ENCODE measurements at places on chromosomes 5 and 9.

GRCh38 chr9:134353539-134353938 is 27.3 kb downstream of the RXRA start:
- no peak for DNase-seq

GRCh38 chr5:18807256-18808149 is 1173.2 kb downstream of the TAF11L14 start:
- no peak for DNase-seq

DNA sequence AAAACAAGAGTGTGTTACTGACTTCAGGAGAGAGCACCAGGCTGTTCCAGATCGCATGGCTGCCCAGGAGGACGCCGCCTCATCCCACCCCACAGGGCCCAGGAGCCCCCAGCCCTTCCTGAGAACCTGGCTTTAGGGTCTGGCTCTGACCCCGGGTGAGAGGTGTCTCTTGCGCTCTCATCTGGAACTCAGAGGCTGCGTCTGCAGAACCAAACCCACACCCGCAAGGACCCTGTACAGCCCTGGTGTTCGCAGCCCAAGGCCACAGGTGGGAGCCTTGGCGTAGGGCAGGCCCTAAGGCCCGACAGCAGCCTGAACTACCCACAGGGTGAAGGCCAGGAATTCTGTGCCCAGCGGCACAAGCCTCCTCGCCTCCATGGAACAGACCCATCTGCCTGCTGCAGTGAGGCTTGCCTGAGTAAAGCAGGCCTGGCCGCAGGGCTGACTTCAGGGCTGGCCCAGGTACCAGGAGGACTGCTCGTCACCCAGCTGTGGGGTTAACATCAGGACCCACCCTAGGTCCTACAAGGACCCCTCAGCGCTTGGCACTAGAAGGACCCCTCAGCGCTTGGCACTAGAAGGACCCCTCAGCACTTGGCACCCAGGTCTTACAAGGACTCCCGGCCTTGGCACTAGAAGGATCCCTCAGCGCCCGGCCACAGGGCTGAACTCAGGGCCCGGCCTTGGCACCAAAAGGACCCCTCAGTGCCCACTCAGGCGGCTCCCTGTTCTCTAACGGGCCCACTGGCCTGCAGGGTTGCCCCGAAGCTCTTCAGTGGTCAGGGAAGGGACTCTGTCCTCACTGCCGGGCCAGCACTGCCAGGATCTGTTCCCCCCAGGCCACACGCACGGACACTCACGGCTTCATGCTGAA is 48.2 kb downstream of the NKD2 start:
- DNase-seq: no peak

DNA sequence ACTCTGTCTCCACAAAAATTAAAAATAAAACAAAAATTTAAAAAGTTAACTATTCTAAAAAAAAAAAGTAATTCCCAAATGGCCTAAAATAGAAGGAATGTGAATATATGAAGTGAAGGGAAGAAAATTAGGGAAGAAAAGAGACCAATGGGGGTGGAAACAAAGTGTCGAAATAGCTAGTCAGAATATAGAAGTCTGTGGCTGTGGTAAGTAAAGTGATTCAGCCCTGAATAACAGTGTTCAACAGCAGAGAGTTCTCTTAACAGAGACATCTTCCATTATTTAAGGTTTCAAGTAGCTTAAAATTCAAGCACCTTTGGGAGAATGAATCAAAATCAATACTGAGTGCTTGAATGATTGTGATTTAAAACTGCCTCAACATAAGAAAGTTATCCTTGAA is 51.7 kb downstream of the LPAR1 start:
- DNase-seq: no peak

GRCh38 chr5:16737620-16738364 is 121.0 kb upstream of the RETREG1 start:
- no peak for DNase-seq

GRCh38 chr9:19232823-19233194 is 2.3 kb downstream of the DENND4C start:
- DNase-seq: no peak

GRCh38 chr5:142508591-142508990 is 177.3 kb downstream of the FGF1 start:
- no peak for DNase-seq

GRCh38 chr5:130066644-130067043 is 162.4 kb downstream of the CHSY3 start:
- no peak for DNase-seq

GRCh38 chr5:135063511-135064234 is 29.6 kb upstream of the PITX1 start:
- no peak for DNase-seq

DNA sequence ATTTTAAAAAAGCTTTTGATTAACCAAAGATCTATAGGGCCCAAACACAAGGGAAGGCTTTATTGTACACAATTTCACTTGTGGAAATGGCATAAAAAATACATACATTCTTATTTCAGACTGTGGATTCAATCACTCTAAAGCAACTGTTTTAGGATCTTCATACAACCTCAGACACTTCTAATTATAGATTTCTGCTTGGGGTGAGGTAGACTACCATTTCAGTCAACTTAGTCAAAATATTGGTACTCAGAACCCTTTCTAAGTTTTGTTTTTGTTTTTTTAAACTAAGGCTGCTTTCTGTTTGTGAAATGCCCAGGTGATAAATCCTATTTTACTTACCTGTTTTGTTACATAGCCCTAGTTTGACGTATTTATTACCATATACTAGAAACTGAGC is 284.5 kb upstream of the RASA1 start:
- DNase-seq: no peak

DNA sequence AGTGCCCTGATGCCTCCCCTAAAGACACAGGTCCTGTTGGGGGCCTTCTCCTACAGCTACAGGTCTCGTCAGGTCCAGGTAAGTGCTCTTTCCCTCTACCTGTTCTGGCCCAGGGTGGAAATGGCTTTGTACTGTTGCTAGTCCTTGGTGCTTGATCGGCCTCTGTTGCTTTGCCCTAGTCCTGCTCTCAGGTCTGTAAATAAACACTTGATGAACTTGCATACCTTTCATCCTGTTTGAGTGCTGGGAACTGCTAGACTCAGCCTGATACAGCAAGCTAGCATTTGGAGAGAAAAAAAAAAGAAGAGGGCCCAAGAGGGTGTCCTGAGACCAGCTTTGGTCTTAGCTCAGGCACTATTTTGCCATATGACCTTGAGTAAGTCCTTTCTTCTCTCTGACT is 21.8 kb upstream of the ZNF618 start:
- no peak for DNase-seq

DNA sequence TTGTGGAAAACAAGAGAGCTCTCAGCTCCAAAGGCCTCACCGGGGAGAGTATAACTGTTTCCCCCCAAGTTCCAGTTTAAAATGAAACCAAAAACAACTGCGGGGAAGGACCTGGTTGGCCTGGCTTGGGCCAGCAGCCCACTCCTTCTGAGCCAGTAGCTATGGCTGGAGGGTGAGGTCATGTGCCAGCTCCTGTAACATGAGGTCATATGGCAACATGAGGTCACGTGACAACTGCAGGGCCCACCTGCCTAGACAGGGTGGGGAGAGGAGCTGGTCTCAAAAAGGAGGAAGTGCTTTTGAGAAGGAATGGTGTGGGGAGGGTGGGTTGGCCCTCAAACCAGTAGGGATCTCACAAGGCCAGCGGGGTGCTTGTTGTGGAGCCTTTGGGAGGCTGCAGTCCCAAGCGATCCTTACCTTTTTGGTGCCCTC is 29.3 kb upstream of the CRB2 start:
- DNase-seq: no peak

- peak; percentile 93 for DNase-seq
Measured at GRCh38 chr5:141636413-141637122, at the start of the genes HDAC3 and RELL2. TSS of gene HDAC3 (minus strand) at chr5:141636849. CDS start at chr5:141636790, 59 bp downstream. TSS of gene RELL2 (plus strand) at chr5:141636997. CDS start at chr5:141638226, 1,229 bp downstream.

DNA sequence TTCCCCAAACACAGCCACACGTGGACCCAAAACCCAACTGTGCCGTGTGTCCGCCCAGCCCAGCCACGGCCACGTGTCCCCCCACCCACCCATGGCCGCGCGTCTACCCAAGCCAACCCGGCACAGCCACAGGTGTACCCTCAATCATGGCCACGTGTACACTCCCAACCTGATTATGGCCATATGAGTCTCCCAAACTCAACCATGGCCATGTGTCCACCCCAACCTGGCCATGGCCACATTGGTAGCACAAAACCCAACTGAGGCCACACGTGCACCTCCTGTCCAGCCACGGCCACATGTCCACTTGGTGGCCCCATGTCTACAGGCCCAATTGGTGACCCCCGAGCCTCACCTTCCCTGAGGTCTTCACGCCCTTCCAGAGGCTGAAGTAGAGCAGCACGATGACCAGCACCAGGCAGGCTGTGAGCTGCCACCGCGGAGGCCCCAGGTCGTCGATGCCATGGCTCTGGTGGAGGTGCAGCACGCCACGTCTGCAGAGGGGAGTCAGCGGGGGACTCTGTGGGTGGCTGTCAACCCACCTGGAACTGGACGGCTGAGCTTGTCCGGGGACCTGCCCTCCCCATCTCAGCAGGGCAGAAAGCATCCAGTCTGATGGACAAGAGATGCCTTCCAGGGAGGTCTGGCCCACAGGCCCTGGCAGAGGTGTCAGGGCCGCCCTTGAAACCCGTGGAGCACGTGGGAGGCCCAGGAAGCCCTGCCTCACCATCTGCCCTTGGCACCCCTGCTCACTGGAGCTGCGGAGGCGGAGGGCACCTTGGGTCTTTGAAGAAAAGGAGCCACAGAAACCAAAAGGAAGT is 23.5 kb downstream of the SLC6A3 start:
- DNase-seq: no peak

- no peak for DNase-seq
Measured at GRCh38 chr5:143247134-143247815, 156.2 kb downstream of the NR3C1 start.

GRCh38 chr5:169296419-169297143 is 4.4 kb downstream of the SLIT3 start:
- DNase-seq: no peak

DNA sequence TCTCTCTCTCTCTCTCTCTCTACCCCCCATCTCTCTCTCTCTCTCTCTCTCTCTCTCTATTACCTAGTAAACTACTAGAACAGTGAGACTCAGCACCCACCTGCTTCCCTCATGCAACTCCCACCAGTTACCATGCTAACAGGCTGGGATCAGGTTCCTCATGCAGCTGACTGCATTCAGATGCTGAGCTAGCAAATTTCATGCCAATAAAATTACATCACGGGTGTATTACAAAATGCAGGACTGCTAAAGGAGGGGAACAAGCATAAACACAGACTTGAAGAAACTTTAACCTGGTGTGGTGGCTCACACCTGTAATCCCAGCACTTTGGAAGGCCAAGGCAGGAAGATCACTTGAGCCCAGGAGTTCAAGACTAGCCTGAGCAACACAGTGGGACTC is 76.0 kb downstream of the CEMIP2 start:
- DNase-seq: no peak

DNA sequence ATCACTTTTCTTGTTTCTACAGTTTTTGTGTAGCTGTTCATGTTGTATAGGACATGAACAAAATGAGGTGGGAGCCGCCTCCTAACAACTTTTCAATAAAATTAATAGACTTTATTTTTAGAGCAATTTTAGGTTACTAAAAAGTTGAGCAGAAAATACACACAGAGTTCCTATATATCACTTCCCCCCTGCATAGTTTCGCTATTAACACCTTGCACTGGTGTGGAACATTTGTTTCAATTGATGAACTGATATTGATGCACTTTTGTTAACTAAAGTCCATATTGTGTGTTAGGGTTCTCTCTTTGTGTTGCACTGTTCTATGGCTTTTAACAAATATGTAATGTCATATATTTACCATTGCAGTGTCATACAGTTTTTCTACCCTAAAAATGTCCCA is 47.8 kb upstream of the KCNN2 start:
- DNase-seq: no peak

GRCh38 chr5:61744690-61745619 is 412.9 kb downstream of the ZSWIM6 start:
- no peak for DNase-seq

DNA sequence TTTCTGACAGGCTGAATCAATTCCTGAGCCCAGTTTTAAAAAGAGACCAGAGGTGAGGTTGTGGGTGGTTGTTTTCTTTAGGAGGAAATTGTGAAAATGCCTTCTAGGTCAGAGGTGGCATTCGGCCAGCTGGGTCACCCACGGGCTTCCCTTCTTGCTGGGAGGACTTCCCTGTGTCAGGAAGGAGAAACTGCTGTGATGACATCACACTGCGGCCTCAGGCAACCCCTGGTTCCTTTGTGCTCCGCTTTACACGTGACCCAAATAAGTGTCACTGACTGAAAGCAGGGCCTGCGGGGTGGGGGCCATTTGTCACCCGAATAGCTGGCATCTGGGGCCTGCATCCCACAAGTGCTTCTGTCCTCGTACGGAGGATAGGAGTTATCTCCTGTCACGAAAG is 39.7 kb downstream of the FABP6 start:
- DNase-seq: no peak

DNA sequence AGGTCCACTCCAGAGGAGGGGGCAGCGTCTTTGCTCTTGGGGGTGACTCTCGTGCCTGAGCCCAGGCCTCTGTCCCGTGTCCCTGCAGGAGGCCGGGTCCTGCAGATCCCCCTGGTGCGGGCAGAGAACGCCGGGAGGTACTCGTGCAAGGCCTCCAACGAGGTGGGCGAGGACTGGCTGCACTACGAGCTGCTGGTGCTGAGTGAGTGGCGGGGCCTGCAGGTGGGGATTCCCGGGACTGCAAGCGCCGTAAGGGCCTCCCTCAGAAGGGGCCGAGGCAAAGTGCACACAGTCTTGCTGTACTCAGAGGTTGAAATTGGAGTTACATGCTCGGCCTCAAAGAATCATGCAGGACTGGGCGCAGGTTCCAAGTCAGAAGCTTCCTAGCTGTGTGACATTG is 62.7 kb upstream of the ASS1 start:
- no peak for DNase-seq

GRCh38 chr5:117731446-117731845 is 1156.8 kb upstream of the SEMA6A start:
- no peak for DNase-seq

DNA sequence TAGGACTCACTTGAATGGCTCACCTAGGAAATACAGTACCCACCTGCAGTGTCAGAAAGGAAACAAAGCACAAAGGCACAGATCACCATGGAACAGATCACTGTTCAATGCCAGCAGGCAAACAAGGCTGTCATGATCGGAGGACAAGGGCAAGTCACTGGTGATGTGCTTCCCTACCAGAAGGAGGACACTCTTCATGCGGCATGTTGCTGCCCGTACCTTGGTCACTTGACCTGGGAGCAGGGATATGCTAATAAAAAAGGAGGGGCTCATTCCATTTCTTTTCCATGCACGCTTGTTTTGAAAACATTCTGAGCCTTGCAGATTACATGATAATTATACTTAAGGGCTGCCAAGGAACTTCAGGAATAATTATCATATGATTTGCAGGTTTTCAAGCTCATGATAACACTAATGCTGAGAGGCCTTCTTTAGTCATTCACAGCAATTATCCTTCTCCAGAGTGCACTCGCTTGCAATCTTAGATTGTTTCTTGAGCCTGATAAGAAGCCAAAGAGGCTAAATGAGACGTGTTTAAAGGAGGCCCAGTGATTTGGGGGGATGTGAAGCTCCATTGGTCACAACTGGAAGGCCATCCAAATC is 36.1 kb upstream of the STARD4 start:
- no peak for DNase-seq

DNA sequence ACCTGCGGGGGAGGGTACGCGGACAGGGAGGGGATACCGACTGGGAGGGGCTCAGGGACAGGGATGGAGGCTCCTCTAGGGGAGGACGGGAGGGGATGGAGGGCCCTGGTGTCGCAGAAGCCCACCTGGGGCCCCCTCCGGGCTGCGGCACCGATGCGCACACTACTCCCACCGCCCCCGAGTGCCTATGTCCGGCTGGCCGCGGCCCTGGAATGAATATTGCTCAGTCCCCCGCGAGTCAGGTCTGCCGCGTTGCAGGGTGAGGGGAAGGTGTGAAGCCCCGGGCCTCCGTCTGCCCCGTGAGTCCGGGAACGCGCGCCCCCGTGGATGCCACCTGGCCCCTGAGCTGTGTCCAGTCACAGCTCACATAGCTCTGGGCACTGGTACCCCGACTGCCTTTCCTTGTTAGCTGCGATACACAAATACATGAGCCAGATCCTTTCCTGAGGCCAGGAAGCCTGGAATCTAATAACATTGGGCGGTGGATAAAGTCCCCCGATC is 44.5 kb upstream of the PRSS3 start:
- DNase-seq: no peak
